Dermis lymphatic vessel endothelial cell (primary cell): ENCODE measurements at places on chromosomes 6 and 20. TPM values are rescaled to one million over a fixed set of nuclear protein-coding genes. Genes with fewer than 3 reads are reported as not detected.

HLA-DRB5 gene
- not detected in 2 replicates for total RNA-seq

ABHD16B gene
- total RNA-seq = not detected in 2 replicates

HNF4A gene
- not detected in 2 replicates for total RNA-seq

STXBP5 gene
- total RNA-seq = 16.6 and 26.2 TPM in 2 replicates

ZSCAN23 gene
- 2.5 TPM in 1 of 2 replicates, not detected in the other for total RNA-seq

IL20RA gene
- total RNA-seq = 0.22 and 0.26 TPM in 2 replicates

TFAP2D gene
- total RNA-seq = not detected in 2 replicates

TSHZ2 gene
- total RNA-seq = 4.4 and 5.4 TPM in 2 replicates
